ENCODE measurements at places on chromosomes 2 and 18.

GRCh38 chr2:225756198-225756597 lies 356.7 kb downstream of the NYAP2 start:
- H3K27me3 ChIP-seq: no peaks in the 10 kb centered on the region
- DNase-seq: no peak
- no peak overlapping the region for H3K4me3 ChIP-seq
- H3K36me3 ChIP-seq: no peaks in the 10 kb centered on the region
- H3K4me1 ChIP-seq: no peaks in the 10 kb centered on the region

- no peaks in the 10 kb centered on the region for H3K36me3 ChIP-seq
- no peaks in the 10 kb centered on the region for H3K27me3 ChIP-seq
- H3K4me3 ChIP-seq: no peak overlapping the region
- DNase-seq: no peak
- H3K27ac ChIP-seq: no peak overlapping the region
Observed at GRCh38 chr18:77422974-77423867, 173.6 kb downstream of the GALR1 start.

DNA sequence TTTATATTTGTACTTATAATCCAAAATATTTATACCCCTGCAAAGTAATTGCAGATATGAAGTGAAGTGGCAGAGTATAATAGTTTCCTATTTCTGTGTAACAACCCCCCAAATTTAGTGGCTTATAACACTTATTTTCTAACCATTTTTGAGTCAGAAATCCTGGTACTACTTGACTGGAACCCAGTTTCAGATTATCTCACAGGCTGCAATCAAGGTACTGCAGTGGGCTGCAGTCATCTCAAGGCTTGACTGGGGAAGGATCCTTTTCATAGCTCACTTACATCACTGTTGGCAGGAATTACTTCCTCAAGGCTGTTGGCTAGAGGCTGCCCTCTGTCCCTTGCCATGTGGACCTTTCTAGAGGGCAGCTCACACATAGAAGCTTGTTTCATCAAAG lies 558.2 kb upstream of the PKDCC start:
- DNase-seq: no peak
- no peaks in the 10 kb centered on the region for H3K27me3 ChIP-seq
- no peak overlapping the region for H3K27ac ChIP-seq
- H3K36me3 ChIP-seq: no peaks in the 10 kb centered on the region

- DNase-seq: no peak
- H3K36me3 ChIP-seq: no peaks in the 10 kb centered on the region
- H3K4me3 ChIP-seq: no peak overlapping the region
- H3K4me1 ChIP-seq: no peaks in the 10 kb centered on the region
- no peak overlapping the region for H3K27ac ChIP-seq
Observed at GRCh38 chr2:7567646-7568045, 650.4 kb downstream of the RNF144A start.

DNA sequence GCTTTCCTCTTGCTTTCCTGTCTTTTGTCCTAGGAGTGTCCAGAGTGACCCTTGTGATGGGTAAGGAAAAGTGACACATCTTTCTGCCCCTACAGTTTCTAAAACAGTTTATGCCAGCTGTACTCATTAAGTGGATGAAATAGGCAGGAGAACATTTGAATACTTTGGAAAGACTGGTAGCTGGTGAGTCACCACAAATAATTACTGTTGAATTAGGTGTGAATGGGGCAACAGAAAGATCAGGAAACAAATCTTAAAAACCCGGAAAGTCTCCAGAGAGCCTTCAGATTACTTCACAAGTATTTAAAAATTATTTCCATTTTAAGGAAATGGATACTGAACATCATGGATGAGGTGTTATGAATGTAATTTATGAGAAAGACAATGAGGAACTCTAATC lies 278.5 kb downstream of the CLIP4 start:
- no peak overlapping the region for H3K4me3 ChIP-seq
- no peaks in the 10 kb centered on the region for H3K4me1 ChIP-seq
- no peaks in the 10 kb centered on the region for H3K27me3 ChIP-seq
- H3K27ac ChIP-seq: no peak overlapping the region

DNA sequence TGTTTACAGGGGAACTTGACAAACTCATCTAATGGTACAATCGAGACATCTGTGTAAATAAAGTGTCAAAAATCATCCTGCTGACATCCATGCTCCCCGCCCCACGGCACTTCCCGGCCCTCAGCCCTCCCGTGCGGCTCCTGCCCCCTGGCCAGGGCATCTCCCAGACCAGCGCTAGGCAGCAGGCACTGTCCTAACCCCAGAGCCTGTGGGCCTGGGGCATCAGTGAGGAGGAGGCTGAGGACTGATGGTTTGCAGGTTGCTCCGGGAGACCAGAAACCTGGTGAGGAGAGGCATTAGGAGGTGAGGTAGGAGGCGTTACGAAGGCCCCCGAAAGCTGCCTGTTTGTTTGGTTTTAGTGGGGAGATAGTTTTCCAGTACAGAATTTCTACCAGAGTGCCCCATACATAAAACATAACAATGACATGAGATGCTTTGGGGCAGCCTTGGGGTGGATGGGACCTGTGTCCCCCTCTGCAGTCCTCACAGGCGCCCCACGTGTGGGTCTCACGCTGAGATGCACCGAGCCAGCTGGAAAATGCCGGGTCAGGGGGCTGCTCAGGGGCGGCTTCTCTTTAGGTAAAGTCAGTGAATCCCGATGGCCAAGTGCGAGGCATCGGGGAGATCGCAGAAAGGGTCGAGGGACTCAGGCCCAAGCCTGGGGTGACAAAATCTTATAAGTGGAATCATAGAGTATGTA lies 114.2 kb downstream of the RTP5 start:
- H3K4me1 ChIP-seq: no peaks in the 10 kb centered on the region
- no peak for DNase-seq
- no peak overlapping the region for H3K27ac ChIP-seq
- H3K36me3 ChIP-seq: no peaks in the 10 kb centered on the region
- no peak overlapping the region for H3K4me3 ChIP-seq

DNA sequence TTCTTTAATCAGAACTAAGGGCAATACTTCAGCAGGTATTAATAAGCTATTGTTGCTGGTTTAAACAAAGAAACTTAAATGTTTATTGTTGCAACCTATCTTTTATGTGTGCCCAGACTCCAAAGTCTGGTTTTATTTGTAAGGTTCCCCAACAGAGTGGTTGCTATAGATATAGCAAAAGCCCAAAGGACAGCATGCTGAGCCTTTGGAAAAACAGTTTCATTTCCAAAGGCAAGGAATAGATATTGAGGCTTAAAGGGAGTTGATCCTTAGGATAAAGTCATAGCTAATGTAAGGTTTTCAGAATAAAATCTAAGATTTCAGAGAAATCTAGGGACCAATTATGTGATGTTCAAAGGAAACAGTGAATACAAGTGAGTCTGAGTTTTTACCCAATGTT lies 413.2 kb upstream of the SLC14A2 start:
- H3K4me1 ChIP-seq: no peaks in the 10 kb centered on the region
- no peaks in the 10 kb centered on the region for H3K27me3 ChIP-seq
- H3K36me3 ChIP-seq: no peaks in the 10 kb centered on the region
- no peak overlapping the region for H3K4me3 ChIP-seq

GRCh38 chr2:108067820-108068405 lies 81.6 kb downstream of the SLC5A7 start:
- H3K4me3 ChIP-seq: no peak overlapping the region
- H3K36me3 ChIP-seq: no peaks in the 10 kb centered on the region
- no peak overlapping the region for H3K27ac ChIP-seq
- DNase-seq: no peak
- H3K4me1 ChIP-seq: no peaks in the 10 kb centered on the region

GRCh38 chr2:114542695-114543094 lies 100.3 kb downstream of the DPP10 start:
- H3K4me3 ChIP-seq: no peak overlapping the region
- no peak overlapping the region for H3K27ac ChIP-seq
- H3K4me1 ChIP-seq: no peaks in the 10 kb centered on the region
- no peaks in the 10 kb centered on the region for H3K36me3 ChIP-seq
- no peak for DNase-seq

DNA sequence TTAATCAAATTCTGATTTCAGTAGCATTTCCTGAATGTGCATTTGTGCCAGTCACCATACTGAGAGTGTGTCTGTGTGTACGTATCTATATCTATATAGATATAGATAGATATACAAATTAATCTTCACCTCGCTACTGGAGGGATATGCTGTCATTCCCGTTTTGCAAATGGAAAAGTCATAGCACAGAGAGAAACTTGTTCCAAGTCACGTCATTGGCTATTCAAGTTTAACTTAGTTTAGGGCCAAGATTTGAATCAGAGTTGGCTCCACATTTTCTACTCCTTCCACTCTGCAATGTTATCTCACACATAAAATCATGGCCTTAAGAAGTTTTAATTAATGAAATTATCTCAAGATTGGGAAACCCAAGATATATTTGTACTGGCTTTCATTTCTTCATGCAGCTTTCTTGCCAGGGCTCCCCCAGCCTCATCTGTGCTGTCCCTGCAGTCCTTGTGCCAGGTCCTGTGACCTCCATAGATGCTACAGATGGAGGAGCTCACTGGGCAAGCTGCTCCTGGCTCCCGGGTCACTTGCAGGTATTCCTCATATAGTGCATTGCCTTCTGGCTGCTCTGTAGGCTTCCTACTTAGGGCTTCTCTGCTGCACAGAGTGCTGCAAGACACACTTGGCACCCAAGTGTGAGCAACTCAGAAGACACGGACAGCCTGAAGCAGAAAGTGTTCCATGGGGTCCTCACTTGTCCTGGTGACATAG lies 245.8 kb downstream of the KCNS3 start:
- peaks cover 31% of the 10 kb centered on the region for H3K27me3 ChIP-seq
- no peaks in the 10 kb centered on the region for H3K4me1 ChIP-seq
- H3K36me3 ChIP-seq: no peaks in the 10 kb centered on the region
- no peak overlapping the region for H3K27ac ChIP-seq
- H3K4me3 ChIP-seq: no peak overlapping the region

- DNase-seq: peak; percentile 24
- H3K27me3 ChIP-seq: peaks cover 6% of the 10 kb centered on the region
- H3K27ac ChIP-seq: no peak overlapping the region
- peaks cover 9% of the 10 kb centered on the region for H3K4me1 ChIP-seq
- no peaks in the 10 kb centered on the region for H3K36me3 ChIP-seq
Observed at GRCh38 chr2:128228894-128229293, 89.8 kb downstream of the HS6ST1 start.

GRCh38 chr2:189260361-189260814 lies 80.8 kb upstream of the COL5A2 start:
- no peak for DNase-seq
- H3K4me1 ChIP-seq: no peaks in the 10 kb centered on the region
- no peak overlapping the region for H3K27ac ChIP-seq
- H3K27me3 ChIP-seq: no peaks in the 10 kb centered on the region
- no peaks in the 10 kb centered on the region for H3K36me3 ChIP-seq

GRCh38 chr2:240990266-240990529 lies 8.2 kb upstream of the SNED1 start:
- H3K27ac ChIP-seq: no peak overlapping the region
- H3K27me3 ChIP-seq: peaks cover 6% of the 10 kb centered on the region
- no peaks in the 10 kb centered on the region for H3K36me3 ChIP-seq
- H3K4me3 ChIP-seq: no peak overlapping the region
- DNase-seq: no peak
- peaks cover 28% of the 10 kb centered on the region for H3K4me1 ChIP-seq

DNA sequence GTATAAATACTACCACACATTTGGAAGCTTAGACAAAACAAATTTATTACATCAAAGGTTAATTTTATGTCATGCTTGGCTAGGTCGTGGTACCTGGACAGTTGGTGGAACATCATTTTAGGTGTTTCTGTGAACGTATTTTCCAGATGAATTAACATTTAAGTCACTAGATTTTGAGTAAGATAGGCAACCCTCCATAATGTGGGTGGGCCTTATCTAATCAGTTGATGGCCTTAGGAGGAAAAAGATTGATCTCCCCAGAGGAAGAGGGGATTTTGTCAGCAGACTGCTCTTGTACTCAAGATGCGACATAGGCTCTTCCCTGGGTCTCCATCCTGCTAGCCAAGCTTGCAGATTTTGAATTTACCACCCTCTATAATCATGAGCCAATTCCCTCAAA lies 85.0 kb downstream of the RPRM start:
- H3K4me3 ChIP-seq: no peak overlapping the region
- no peak for DNase-seq
- H3K27ac ChIP-seq: no peak overlapping the region
- no peaks in the 10 kb centered on the region for H3K4me1 ChIP-seq
- no peaks in the 10 kb centered on the region for H3K36me3 ChIP-seq

DNA sequence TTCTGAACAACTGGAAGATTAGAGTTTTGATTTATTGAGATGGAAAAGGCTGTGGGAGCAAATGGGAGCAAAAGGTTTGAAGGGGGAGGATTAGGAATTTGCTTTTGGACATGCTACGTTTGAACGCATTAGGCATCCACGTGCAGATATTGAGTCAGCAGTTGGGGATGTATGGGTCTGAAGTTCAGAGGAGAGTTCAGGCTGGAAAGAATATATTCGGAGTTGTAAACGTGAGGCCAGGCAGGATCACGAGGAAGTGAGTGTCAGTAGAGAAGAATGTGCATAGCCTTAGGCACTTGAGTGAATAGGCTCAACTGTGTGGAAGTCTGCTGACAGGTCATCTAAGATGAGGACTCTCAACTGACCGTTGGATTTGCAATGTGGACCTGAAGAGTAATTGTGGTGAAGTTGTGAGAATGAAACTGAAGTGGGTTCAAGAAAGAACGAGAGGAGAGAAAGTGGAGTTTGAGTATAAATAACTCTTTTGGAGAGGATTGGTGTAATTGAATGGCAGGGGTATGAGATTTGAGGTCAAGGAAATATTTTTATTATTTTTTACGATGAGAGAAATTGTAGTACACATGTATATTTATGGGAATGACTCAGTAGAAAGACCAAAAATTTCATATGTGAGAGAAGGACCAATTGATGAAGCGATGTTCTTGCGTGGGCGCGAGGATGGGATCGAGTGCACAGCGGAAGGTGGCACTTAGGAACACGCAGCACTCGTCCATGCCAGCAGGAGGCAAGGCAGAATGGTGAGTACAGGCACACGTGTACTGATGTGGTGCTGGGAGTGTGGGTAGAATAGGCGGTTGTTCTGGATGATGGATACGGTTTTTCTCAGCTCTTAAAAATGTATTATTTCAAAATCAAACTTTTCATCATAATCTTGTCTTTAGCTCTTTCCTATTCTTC lies 40.5 kb upstream of the POLE4 start:
- H3K4me1 ChIP-seq: peaks cover 6% of the 10 kb centered on the region
- H3K27ac ChIP-seq: no peak overlapping the region
- no peak overlapping the region for H3K4me3 ChIP-seq
- H3K27me3 ChIP-seq: no peaks in the 10 kb centered on the region
- DNase-seq: peak; percentile 87

DNA sequence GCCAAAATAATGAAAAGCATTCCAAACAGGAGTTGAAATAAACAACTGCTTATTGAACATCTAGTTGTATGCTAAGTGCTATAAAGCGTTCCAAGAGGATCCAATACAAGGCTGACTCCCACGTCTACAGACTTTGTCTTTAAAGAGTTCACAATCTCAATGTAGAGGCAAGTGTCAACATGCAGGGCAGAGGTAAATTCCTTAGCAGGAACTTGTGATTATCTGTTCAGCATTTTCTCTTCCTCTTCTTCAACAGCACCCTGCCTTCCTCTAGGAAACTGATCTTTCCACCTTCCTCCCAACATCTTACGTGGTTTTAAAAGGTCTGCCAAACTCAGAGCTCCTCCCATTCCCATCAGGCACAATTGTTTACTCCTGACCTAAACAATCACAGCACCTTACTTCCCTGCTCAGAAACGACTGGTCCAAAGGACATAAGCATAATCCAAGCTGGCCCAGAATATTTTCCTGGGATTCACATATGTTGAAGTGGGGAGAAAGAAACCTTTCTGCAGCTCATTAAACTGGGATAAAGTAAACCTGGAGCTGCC lies 83.9 kb downstream of the ITSN2 start:
- no peaks in the 10 kb centered on the region for H3K4me1 ChIP-seq
- no peaks in the 10 kb centered on the region for H3K27me3 ChIP-seq
- H3K27ac ChIP-seq: no peak overlapping the region
- H3K4me3 ChIP-seq: no peak overlapping the region

- H3K36me3 ChIP-seq: no peaks in the 10 kb centered on the region
- H3K27me3 ChIP-seq: no peaks in the 10 kb centered on the region
- no peak overlapping the region for H3K4me3 ChIP-seq
- peak; percentile 41 for DNase-seq
Observed at GRCh38 chr2:165833156-165833555, 39.1 kb upstream of the GALNT3 start.
